Stimulated activated CD4-positive, alpha-beta T cell treated with anti-CD3 and anti-CD28 coated beads, Interleukin-12 subunit alpha, Interleukin-12 subunit beta, amount 100 ng/mL, for 4 hours (primary cell): ENCODE measurements at places on chromosomes 2 and 18.

DNA sequence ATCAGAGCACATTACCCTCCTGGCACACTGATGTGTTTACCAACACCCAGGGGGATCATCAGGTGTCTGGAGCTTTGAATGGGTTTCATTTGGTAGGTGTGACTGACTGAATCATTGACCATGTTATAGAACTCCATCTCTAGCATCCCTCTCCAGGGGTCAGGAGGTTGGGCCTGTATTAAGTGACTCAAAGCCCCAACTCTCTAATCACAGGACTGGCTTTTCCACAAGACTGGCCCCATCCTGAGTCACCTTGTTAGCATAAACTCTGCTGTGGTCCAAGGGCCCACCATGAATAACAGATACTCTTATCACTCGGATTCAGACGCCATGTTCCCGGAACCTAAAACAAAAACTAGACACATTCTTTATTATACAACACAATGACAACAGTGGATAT lies 125.9 kb upstream of the NDUFV2 start:
- DNase-seq = no peak

GRCh38 chr2:76667821-76668271 lies 854.3 kb downstream of the LRRTM4 start:
- DNase-seq = no peak

GRCh38 chr2:75646090-75646582 lies 447 bp upstream of the MRPL19 start:
- DNase-seq = no peak

DNA sequence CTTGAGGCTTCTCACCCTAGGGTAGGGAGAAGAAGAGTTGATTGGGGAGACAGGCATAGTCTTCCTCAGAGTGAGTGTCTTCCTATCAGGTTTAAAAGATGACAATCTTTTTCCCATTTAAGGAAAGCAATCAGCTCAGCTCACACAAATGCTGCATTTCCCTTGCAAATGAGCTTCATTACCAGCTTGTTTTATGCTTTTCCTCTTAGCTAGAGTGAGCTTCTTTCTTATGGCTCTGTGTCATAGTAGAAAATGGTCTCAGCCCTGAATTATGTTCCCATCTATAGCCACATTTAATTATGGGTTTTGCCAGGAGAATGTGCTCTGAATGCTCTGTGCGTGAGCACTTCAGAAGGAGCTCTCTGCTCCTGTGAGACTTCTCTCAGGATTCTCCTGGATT lies 112.8 kb upstream of the NCK2 start:
- no peak for DNase-seq

GRCh38 chr18:56869189-56869777 lies 218.1 kb downstream of the WDR7 start:
- no peak for DNase-seq

GRCh38 chr2:4895371-4895770 lies 796.8 kb upstream of the SOX11 start:
- no peak for DNase-seq

DNA sequence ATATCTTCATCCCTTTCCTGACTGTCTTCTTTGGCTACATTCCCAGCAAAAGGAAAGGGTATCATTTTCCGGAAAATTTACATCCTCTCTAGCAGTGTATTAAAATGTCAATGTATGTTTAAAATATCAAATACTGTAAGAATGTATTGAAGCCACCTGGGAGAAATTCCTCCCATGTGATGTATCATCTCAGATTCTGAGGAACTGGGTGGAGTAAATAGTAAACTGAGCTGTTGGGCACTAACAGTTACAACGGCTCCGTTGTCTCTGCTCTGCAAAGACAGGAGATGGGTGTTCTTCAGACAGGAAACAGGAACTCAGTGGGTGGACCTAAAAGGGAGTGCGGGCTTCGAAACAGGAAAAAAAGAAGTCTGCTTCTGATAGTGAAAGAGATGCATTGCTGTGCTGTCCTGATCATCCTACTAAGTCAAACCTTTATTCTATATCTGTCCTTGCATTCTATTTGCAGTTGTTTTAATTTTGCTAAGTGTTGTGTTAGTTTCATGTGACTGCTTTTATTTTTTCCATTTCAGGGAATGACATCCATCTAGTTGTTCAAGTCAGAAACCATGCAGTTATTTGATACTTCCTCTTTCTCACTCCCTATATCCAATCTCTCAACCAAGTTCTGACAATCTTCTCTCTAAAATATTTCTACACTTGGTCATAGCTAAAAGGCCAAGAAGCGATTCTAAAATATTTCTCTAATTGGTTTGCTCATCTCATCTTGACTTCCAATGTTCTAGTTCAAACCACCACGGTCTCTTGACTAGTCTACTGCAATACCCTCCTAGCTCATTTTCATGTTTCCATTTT lies 19.4 kb downstream of the DOK1 start:
- no peak for DNase-seq

DNA sequence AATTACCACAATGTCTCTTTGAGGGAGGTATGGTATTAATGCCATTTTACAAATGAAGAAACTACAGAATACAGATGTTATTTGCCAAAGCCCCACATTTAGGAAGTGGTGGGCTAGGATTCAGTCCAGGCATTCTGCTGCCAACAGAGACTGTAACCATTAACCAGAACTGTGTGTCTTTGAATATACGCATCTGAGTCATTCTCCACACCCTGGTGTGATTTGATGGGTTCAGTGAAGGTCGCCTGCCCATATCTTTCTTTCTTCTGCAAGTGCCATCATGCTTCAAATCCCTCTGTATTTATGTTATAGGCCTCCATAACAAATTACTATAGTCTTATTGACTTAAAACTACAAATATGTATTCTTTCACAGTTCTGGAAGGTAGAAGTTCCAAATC lies 479.0 kb upstream of the DCC start:
- no peak for DNase-seq

GRCh38 chr2:151052850-151053660 lies 208.6 kb downstream of the RBM43 start:
- no peak for DNase-seq

DNA sequence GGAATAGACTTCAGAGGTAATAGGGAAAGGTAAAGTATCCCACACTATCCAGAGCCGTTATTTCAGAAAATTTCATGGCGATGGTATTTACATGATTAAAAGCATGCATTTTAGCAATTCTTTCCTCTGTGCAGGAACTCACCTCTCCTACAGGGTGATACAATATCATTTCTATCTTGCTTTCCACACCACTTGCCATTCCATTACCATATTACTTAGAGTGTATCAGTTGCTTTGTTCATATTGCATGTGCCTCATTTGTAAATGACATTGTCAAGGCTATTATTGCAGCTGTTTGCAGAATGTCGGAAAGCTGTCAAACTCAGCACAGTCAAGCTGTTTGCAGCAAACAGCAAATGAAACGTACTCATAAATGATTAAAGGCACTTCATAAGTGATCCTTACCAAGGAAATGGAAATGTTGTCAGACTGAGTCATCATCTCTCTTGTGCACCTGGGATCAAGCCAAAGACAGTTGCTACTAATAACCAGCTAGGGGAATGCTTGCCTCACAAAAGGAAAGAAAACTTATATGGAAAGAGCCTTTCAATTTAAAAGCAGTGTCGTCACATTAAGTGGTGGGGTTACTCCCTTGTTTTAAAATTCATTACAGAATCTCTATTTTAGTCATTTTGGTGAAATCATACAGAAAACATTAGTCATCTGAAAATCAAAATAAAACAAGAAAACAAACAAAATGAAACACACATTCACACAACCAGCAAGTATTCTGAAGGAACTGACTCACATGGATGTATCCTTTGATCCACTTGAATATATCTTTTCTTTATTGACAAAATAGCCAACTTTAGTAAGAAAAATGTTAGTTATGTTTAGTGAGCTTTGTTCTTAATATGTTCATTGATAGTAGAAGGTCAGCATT lies 1064.1 kb upstream of the CNTNAP5 start:
- no peak for DNase-seq
